ENCODE measurements at places on chromosomes 2 and 18. TPM values are rescaled to one million over a fixed set of nuclear protein-coding genes. Genes with fewer than 3 reads are reported as not detected.

ATP8B1 gene
- 3.7 TPM for polyA plus RNA-seq

DNA sequence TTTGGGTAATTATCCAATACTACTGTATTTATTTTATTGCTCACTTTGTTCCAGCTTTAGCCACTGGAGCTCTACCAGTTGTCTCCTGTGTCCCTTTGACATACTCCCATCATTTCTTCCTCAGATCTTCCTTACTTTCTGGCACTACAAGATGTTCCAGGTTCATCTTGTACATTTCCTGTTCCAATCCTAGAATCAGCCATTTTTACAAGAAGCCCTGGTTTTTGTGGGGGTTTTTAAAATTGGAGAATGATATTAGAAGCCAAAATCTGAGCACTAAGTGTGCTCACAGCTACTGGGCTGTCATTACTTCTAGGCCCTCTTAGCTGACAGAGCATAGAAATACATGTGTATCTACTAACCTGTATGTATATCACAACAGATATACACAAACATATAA lies 164.3 kb downstream of the ZFP36L2 start:
- DNase-seq = no peak

- DNase-seq = no peak
These were observed 35.8 kb downstream of the CIB4 start for GRCh38 chr2:26605195-26605998.

GRCh38 chr2:60662781-60663180 lies 93.3 kb upstream of the PAPOLG start:
- no peak for DNase-seq

GRCh38 chr2:429575-430254 lies 141.8 kb upstream of the ALKAL2 start:
- no peak for DNase-seq

Measured in heart left ventricle (tissue), 16 donors.